ENCODE measurements at places on chromosomes 4 and X.

- no peak for DNase-seq
These were observed 32.2 kb downstream of the TRMT44 start for GRCh38 chr4:8472689-8473197.

GRCh38 chrX:143757375-143757774 lies 36.8 kb upstream of the SPANXN2 start:
- DNase-seq, result no peak

- no peak for DNase-seq
These were observed at the start of gene GLRB for GRCh38 chr4:157075811-157076577. Gene GLRB, plus strand, starts transcription at chr4:157076150. Its CDS starts 1,875 bp downstream, at chr4:157078025.

- no peak for DNase-seq
These were observed 142.4 kb downstream of the TMEM164 start for GRCh38 chrX:110145311-110145710.

GRCh38 chrX:120223374-120223773 lies 27.2 kb upstream of the ZBTB33 start:
- no peak for DNase-seq

DNA sequence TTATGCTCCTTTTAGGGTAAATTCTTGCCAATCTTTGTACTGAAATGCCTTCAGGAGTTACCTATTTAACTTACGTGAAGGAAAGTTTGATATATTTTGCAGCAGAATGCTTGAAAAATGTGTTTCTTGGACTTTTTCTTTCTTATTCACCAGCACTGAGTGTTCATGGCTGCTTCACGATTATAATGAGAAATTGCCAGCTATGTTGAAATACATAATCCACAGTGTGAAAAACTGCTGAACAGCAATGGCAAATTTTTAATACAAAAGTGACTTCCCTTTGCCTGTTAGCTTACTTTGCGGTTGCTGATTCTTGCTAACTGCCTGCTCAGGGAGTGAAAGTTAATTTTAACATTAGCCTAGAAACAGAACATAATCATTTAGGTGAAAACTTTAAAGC lies 153.8 kb upstream of the SLC4A4 start:
- no peak for DNase-seq

DNA sequence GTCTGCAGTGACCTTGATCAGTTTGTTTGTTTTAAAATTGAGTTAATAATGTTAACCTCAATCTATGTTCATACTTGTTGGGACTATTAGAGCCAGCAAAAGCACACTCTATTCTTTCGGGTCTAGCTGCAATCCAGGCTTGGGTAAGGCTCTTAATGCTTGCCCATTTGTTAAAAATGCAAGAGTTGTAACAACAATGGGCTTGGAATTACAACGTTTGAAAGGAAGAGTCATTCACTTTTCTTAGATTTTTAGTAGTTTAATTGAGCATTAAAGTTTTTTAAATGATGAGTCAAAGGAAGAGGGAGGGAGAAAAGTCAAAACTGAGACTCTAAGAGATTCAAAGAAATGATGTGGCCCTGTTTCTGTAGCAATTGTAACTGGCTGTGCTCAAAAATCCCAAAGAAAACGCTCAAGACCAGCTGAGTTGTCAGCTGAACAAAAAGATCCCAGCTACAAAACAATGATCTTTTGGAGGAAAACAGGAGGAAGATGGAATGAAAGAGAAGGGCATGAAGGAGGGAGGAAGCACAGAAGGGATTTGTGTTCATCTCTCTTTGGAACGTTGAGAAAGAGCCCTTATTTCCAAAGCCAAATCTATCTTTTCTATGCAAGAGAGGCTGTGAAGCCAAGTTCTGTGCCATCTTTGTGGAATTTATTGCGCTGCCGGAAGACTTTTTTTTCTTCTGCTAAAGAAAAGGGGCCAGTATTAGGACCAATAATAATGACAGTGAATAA lies 5.5 kb downstream of the SCD5 start:
- no peak for DNase-seq

GRCh38 chr4:8540586-8540985 lies 39.6 kb upstream of the GPR78 start:
- DNase-seq, result no peak

GRCh38 chr4:46886711-46887110 lies 22.3 kb downstream of the COX7B2 start:
- DNase-seq, result no peak

DNA sequence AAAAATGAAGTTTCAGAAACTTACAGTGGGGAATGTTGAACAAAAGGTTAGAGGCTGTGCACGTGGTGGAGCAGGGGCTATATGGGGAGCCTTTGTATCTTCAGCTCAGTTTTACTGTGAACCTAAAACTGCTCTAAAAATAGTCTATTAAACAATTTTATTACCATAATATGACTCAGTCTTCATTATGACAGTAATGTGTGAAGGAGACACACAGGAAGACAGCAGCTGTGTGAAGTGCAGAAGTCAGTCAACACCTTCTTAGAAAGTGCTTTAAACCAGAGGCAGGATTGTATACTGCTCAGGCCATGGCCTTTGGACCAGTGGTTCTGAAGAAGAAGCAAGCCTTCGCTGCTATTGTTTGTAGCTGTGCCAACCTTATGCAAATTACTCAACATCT lies 89.7 kb downstream of the ARHGAP10 start:
- no peak for DNase-seq

DNA sequence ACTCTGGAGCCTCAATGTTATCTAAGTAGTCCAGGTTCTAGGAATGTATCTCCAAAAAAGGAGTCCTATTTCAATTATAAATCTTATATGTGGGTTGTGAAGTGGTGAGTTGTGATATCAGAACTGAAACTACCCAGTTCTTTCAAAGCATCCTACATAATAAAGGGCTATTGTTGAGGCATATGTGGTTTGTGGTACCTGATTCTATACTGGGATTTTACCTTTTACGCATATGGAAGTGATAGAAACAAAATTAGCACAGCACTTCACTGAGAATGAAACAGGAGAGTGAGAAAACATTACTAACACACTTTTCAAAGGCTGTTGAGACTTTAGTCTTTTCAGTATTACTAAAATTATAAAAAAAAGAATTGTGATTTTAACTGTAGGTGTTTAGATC lies 417.7 kb upstream of the GALNT7 start:
- DNase-seq, result no peak

GRCh38 chr4:100695871-100696270 lies 178.0 kb upstream of the EMCN start:
- DNase-seq, result no peak

GRCh38 chrX:71634366-71634765 lies 16.1 kb upstream of the CXCR3 start:
- no peak for DNase-seq

DNA sequence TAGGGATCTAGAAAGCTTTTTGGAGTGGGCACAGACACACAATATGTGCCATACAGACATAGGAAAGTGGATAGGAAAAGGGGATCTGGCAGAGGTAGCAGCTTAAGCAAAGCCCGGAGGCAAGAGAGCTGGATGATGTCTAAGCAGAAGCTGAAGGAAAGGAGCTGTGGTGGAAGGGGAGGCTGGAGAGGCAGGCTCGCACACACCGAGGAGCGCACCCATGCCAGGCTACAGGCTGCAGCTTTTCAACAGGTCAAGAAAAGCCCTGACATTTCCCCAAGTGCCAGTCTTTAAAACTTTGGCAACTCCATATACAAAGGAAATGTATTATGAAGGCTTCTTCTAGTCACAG lies 67.4 kb downstream of the SOWAHB start:
- DNase-seq, result no peak

- no peak for DNase-seq
These were observed 4.7 kb downstream of the SFRP2 start for GRCh38 chr4:153784166-153784699.

GRCh38 chrX:112759512-112759911 lies 79.8 kb upstream of the LHFPL1 start:
- no peak for DNase-seq

GRCh38 chrX:129665916-129666644 lies 11.3 kb upstream of the APLN start:
- no peak for DNase-seq

DNA sequence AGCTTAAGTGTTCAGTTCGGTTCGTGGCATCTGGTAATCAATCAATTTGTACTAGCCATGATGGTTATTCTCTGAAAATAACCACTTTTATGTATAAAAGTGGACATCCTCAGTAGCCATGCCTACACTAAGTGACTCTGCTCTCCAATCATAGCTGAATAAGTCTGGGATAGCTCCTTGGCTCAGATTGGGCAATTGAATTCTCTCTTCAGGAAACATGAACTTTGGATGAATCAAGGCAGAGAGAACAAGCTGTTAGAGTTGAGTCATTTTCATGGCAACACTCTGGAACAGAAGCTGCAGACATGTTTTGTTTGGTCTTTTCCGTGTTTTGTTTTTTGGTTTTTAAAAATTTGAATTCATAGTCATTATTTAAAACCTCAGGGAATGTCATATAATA lies 66.8 kb upstream of the TMEM164 start:
- no peak for DNase-seq

- DNase-seq, result no peak
These were observed 40.1 kb upstream of the GPR78 start for GRCh38 chr4:8540072-8540471.

- no peak for DNase-seq
These were observed 175.9 kb downstream of the SLC39A8 start for GRCh38 chr4:102169345-102169744.

DNA sequence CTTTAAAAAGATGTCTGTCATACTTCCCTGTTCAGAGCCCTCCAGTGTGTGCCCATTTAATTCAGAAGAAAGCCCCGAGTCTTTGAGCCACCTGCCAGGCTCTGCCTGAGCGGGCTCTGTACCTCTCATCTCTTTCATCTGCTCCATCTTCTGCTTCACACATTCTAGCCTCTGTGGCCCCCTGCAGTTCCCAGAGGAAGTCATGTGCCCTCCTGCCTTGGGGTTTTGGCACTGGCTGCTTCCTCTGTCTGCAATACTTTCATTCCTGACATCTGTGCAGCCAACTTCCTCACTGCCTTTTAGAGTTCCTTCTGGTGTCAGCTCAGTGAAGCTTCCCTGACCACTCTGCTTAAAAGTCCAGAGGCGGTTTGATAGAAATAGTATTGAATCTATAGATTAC lies 6.2 kb upstream of the STK32B start:
- no peak for DNase-seq

DNA sequence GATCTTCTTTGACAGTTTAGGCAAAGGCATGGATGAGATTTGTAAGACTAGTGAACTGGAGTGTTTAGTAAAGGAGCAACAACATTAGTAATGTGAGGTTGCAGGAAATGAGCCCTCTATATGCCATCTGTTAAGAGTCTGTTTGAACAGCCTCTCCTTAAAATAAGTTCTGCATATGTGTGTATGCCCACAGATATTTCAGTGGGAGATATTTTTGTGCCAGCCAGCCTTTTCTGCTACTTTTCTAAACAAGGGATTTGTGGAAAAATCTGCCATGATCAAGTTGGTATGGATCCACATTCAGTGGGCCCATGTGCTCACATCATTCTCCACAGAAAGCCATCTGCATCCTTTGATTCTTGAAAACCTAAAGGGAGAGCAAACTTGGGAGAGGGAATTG lies 237.7 kb downstream of the OPHN1 start:
- DNase-seq, result no peak

GRCh38 chr4:87807402-87807801 lies 8.0 kb downstream of the IBSP start:
- no peak for DNase-seq

DNA sequence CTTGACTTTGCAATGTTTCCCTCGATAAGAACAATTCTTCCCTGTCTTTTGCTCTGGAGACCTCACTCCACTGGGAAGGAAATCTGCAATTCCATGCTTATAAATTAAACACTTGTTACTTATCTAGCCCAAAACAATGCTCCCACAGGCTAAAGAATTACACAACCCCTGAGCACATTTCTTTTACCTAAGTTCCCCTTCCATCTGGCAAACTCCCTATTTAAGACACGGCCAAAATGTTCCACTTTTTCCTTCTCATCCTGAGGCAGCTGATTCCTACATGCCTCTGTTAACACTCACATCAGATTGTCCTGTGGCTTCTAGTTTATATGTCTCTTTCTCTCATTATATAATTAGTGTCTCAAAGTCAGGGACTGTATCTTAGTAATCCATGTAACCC lies 211.7 kb downstream of the COX18 start:
- DNase-seq, result no peak

DNA sequence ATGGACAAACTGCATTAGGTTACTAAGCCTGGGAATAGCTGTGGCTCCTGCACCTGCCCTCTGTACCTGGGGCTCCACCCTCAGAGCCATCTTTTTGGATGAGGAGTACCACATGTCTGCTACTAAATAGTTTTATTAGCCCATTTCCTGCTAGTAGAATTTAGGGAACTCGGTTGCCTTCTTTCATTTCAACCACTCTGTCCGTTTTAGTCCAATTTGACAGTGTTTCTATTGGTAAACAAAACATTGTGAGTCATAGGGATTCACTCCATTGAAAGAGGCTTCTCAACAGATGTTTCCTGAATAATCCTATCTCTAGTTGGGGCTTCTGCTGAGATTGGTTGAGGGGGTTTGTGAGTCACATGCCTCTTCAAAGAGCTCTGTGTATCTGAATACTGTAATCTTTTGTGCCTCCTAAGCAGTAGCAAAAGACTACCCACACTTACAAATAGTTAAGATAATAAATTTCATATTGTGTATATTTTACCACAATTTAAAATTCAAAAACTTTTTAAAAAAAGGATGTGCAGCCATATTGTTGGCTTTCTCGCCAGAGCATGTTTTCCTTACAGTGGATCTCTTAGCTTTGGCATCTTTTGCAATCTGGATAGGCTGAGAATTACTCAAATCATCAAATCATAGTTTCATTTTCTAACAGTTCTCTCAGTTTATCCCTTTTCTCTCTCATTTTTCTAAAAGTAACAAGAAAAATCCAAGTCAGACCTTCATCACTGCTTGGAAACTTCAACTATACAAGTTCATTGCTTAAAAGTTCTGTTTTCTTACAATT lies 9.9 kb downstream of the FAM200B start:
- no peak for DNase-seq

- DNase-seq, result no peak
These were observed 22.8 kb upstream of the CENPVL3 start for GRCh38 chrX:51641421-51642021.

GRCh38 chrX:120457766-120458180 lies 11.3 kb downstream of the LAMP2 start:
- no peak for DNase-seq

DNA sequence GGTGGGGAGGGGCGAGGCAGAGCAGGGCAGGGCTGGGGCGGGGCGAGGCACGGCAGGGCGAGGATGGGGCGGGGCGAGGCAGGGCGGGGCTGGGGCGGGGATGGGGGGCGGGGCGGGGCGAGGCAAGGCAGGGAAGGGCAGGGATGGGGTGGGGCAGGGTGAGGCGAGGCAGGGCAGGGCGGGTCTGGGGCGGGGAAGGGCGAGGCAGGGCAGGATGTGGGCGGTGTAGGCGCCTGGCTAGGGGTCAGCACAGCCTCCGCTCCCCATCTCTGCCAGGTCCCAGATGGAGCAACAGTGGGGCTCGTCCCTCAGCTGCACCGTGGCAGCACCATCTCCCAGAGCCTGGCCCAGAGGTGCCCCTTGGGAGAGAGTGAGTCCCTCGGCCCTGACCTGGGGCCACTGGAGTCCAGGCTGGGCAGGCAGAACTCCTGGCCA lies 4.2 kb upstream of the SRPK3 start:
- no peak for DNase-seq

GRCh38 chr4:153466949-153467896 lies 1.1 kb downstream of the TMEM131L start:
- DNase-seq, result no peak

GRCh38 chrX:135170877-135171519 lies at the start of gene CT55:
Gene CT55, minus strand, starts transcription at chrX:135171398. Its CDS starts 227 bp downstream, at chrX:135171171.
- no peak for DNase-seq

Measured in stimulated activated CD8-positive, alpha-beta memory T cell treated with anti-CD3 and anti-CD28 coated beads, Interleukin-15, amount 100 ng/mL, for 24 hours (primary cell).